ENCODE measurements at places on chromosomes 6 and 20.

GRCh38 chr6:22631091-22631490 is 61.7 kb downstream of the HDGFL1 start:
- DNase-seq: no peak

- DNase-seq: no peak
Measured at GRCh38 chr6:126625019-126625418, 285.1 kb downstream of the CENPW start.

- DNase-seq: no peak
Measured at GRCh38 chr20:63222541-63222940, 6.6 kb upstream of the YTHDF1 start.

DNA sequence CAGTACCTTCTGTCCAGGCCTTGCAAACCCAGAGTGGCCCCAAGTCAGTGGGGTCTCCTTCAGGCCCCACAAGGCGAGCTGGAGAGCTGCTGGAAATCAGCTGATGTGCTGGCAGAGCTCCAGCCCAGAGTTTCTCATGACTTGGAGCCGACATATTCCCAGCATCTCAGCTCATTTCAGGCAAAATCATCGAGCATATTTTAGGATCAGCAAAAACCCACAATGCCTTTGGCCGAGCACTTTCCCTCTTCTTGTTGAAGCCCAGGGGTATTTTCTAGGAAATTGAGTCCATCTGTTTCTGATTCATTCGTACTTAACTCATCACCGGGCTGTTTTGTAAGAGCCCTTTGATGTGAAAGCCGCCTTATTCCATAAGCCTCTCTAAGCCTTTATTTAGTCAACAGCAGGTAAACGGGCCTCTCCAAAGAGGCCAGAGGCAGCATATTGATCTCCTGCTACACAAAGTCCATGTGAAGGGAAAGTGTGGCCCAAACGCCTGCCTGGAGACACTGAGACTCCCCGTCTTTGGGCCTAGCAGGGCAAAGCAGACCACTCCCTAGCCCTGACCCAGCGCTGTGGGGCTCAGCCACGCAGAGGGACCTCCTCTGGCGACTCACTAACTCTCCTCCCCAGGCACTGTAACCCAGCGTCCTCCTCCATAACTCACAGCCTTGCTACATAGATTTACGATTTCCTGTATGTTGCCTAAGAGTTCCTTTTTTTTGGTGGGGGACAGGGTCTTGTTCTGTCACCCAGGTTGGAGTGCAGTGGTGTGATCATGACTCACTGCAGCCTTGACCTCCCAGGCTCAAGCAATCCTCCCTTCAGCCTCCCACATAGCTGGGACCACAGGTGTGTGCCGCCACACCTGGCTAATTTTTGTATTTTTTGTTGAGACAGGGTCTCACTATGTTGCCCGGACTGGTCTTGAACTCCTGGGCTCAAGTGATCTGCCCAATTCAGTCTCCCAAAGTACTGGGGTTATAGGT is 12.1 kb upstream of the C20orf203 start:
- no peak for DNase-seq

DNA sequence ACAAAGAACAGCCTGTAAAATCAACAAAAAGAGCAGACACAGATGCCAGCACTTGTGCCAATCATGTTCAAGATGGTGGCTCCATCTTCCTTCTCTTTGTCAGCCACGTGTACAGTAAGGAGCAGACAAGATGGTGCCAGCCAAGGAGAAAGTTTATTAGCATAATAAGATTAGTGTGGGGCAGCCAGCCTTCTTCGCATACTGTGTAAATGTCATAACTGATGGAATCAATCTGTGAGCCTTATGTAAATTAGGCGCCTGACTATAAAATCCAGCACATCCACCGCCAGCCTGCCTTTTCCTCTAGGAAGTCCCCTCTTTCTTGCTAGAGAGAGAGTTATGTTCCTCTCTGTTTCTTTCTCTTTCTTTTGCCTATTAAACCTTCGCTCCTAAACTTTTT is 99.7 kb upstream of the RALGAPA2 start:
- no peak for DNase-seq

DNA sequence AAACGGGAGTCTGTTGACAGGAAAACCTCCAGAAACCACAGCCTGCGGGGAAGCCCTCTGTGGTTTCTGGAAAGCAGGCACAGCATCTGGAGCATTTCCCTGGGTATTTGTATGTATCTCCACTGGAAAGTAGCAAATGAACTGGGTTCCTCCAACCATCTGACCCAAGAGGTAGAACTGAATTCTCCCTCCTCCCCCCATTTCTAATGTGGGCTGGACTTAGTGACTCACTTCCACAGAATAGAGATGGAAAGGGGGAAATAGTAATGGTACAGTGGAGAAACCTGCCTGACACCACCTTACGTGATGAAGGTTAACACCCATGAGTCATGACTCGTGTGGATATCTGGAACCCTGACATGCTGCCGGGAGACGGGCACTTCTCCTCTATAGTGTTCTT is 51.9 kb upstream of the XRN2 start:
- peak; percentile 2 for DNase-seq

- no peak for DNase-seq
Measured at GRCh38 chr6:155067956-155068615, 73.0 kb downstream of the TIAM2 start.

- no peak for DNase-seq
Measured at GRCh38 chr6:147251072-147251471, 46.9 kb downstream of the STXBP5 start.

DNA sequence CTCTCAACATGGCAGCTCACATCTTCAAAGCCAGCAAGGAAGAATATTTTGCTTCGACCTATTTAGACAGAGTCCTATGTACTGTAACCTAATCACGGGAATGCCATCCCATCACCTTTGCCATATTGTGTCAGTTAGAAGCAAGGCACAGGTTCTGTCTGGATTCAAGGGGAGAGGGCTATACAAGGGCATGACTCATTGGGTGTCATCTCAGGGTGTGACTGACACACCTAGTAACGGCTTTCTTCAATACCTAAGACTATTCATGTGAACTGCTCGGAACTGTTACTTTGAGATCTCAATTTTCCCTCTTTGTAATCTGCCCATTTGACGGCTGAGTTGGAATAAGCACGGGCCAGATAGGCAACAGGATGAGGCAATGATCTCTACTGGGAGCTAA is 135.6 kb upstream of the HDGFL1 start:
- no peak for DNase-seq

DNA sequence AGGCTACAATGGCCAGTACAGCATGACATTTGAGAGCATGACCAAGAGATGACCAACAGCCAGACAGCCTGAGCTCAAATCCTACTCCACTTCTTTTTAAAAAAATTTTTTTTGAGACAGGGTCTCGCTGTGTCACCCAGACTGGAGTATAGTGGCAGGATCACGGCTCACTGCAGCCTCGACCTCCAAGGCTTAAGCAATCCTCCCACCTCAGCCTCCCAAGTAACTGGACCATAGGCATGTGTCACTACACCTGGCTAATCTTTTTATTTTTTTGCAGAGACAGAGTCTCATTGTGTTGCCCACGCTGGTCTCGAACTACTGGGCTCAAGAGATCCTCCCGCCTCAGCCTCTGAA is 42.9 kb downstream of the NOL4L start:
- no peak for DNase-seq

- DNase-seq: no peak
Measured at GRCh38 chr6:13884397-13884796, 40.4 kb upstream of the RNF182 start.

DNA sequence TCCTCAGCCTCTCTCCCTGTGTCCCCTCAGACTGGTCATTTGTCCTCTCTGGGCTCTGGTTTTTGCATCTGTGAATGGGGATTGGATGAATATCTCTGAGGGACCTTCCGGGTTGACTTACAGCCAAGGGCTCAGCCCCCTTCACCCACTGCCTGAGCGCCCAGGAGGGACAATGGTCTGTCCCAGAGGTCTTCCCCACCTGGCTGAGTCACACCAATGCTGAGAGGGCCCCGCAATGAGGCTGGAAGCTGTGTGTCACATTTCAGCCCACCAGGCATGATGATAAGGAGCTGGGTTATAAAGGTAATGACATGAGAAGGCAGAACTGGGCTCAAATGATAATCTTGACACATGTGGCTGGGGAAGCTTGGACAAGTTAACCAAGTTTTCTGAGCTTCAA is 70.5 kb downstream of the TOX2 start:
- no peak for DNase-seq

- no peak for DNase-seq
Measured at GRCh38 chr6:150744522-150745260, 120.8 kb upstream of the MTHFD1L start.

DNA sequence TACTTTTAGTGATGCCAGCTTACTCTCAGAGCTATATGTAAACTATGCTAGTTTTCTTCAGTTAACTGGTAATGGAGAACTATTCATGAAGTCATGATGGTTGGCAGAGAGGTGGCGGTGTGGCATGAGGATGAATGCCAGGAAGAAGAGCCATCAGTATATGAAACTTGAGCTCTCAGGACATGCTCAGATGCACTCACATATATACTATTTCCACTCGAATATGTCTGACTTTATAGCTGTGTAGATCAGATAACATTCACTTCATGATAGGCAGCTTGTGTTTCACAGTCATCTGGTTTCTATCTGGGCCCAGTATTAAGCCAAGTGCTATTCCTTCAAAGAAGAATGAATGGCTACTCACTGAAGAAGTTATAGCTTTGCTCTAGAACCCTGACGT is 46.2 kb upstream of the CEP85L start:
- DNase-seq: no peak

GRCh38 chr20:34791289-34792020 is 34.0 kb downstream of the NCOA6 start:
- no peak for DNase-seq

DNA sequence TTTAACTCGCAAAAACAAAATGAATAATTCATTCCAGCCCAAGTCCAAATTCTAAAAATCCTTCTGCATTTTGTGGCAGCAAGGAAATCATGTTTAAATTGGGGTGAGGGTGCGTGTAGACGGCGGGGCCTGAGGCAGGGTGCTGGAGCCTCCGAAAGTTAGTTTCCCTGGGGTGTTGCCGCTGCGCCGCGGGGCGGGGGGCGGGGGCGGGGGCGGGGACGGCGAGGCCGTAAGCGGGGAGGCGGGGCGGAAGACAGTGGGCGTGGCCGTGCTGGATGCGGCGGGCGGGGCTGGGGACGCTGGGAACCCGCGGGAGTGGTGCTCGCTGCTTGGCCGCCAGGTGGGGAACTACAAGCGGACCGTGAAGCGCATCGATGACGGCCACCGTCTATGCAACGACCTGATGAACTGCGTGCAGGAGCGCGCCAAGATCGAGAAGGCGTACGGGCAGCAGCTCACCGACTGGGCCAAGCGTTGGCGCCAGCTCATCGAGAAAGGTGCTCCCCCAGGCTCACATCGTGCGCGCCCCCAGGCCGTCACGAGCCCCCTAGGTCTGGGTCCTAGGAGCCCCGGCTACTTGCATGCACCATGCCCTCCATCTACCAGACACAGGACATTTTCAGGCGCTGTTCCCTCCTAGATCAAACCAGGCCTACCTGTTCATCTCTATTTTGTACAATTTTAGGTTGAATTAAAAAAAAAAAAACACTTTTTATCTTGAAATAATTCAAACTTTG is 29.0 kb downstream of the SPDEF start:
- peak; percentile 96 for DNase-seq

DNA sequence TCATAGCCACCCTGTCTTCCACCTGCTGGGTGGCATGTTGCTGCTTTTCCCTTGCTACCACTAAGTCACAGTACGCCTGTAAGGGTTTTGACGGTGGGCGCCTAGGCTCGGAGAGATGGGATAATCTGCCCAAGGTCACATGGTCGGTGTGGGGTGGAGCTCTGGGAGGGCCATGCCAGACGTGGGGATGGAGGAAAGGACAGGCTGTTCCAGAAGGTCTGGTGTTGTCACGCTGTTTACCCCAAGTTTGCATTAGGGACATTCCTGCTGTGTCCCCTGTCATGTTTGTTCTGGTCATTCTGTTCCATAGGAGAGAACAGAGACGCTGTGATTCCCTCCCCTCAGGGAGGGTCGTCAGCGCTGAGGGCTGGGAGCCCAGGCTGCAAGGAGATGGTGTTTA is 16.1 kb downstream of the IP6K3 start:
- no peak for DNase-seq

- peak; percentile 48 for DNase-seq
Measured at GRCh38 chr6:37168811-37169495, 999 bp upstream of the PIM1 start.

DNA sequence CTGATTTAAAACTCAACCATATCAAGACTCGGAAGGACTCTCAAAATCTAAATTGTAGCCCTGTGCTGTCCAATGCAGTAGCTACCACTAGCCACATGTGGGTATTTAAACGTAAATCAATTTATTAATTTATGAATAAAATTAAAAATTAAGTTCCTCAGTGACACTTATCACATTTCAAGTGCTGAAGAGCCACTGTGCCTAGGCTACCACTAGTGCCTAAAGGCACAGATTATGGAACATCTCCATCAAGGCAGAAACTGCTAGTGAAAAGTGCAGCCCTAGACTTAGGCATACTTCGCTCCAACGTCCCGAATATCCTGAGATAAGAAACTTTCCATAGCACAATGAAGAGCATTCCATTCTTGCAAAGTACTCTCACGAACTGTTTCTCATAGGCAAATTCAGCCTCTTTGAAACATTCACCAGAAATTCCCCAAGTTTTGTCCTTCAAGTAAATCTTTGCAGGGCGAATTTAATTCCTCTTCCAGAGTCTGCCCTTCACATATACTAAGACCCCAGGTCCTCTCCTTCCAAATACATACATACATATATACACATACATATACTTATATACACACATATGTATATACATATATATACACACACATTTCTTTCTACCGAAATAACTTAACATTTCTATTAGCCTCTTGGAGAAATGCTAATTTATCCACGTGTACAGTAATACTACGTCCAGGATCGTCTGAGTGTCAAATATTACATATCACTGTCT is 1.3 kb downstream of the SUPT3H start:
- DNase-seq: no peak

DNA sequence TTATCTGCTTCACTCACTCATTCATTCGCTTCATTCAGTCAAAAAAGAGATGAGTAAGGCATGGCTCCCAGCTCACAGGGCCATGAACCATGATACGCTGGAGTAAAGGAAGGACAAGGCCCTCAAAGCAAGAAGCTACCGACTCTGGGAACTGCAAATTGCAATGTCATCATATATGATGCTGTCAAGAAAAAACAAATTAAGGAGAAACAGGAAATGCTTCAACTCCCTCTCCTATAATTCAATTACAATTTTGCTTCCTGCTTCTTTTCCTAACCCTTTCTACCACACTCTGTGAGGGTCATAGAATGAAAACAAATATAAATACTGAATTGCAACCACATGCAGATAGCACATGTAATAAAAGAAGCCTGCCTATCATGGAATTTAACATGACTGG is 725.7 kb upstream of the FLRT3 start:
- DNase-seq: no peak
